Stimulated activated CD8-positive, alpha-beta memory T cell treated with anti-CD3 and anti-CD28 coated beads, Interleukin-7, amount 100 ng/mL, for 24 hours (primary cell): ENCODE measurements at places on chromosomes 7 and 10.

- DNase-seq: no peak
These were observed 55.5 kb upstream of the LOXL4 start for GRCh38 chr10:98323221-98324164.

GRCh38 chr7:145599376-145599775 is 517.2 kb upstream of the CNTNAP2 start:
- DNase-seq: no peak

DNA sequence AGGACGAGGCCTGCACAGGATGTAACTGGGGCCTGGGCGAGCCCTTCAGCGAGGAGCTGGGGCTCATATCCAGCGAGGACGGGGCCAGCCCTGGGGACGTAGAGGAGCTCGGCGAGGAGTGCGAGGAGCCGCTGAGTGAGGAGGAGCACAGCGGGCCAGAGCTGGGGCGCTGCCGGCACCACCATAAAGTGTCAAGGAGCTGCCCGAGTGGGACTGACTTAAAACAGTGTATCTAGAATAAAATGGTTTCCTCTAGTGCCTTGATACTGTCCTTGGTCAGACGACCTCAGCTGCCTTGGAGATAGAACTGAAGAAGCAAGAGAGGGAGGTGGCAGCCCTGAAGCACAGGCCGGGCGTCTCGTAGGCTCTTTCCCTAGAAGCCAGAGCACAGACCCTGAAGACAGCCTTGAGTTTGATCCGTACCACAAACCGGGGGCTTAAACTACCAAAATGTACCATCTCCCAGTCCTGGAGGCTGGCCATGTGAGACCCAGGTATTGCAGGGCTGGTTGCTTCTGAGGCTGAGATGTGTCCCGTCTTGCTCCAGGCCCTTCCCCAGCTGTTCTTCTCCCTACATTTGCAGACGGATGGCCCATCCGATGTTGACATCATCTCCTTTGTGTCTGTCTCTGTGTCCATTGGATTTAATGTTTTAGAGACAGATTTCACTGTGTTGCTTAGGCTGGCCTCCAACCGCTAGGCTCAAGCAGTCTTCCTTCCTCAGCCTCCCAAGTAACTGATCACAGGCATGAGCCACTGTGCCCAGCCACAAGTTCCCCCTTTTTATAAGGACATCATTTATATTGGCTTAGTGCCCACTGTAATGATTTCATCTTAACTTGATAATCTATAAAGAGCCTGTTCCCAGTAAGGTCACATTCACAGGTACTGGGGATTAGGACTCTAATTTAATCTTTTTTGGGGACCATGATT is 35.8 kb downstream of the DNAJB6 start:
- no peak for DNase-seq

DNA sequence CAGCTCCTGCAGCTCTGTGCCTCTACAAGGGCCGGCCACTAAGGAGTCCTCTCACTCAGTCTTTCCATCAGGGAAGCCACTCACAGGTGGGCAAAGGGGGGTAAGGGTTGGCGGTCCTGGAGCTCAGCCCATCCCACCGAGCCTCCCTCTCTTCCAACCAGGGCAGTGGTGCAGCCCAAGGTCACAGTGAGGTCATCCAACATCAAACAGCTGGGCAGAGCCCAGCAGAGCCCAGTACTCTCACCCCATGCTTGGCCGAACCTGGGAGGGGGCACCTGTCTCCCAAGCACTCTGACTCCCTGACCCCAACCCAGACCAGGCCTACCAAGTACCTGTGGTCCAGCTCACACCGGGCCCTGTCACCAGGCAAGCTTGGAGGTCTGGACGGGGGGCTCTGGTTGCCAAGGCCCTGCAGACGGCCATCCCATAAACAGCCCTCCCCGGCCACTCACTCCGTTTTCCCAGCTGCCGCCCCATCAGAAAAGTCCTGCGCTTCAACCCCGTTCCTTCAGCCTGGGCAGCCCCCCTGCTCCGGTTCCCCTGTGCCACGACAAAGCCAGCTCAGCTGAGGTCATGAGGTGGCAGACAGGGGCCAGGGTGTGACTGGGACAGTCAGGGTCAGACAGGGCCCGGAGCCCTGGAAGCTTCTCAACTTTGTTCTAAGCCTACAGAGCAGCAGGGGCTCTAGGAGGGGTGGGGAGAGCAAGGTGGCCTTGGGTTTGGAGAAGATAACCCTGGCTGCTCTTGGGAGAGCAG is 27.5 kb downstream of the PDGFA start:
- DNase-seq: no peak

- DNase-seq: no peak
These were observed 102.2 kb downstream of the GRM8 start for GRCh38 chr7:127150543-127150942.

DNA sequence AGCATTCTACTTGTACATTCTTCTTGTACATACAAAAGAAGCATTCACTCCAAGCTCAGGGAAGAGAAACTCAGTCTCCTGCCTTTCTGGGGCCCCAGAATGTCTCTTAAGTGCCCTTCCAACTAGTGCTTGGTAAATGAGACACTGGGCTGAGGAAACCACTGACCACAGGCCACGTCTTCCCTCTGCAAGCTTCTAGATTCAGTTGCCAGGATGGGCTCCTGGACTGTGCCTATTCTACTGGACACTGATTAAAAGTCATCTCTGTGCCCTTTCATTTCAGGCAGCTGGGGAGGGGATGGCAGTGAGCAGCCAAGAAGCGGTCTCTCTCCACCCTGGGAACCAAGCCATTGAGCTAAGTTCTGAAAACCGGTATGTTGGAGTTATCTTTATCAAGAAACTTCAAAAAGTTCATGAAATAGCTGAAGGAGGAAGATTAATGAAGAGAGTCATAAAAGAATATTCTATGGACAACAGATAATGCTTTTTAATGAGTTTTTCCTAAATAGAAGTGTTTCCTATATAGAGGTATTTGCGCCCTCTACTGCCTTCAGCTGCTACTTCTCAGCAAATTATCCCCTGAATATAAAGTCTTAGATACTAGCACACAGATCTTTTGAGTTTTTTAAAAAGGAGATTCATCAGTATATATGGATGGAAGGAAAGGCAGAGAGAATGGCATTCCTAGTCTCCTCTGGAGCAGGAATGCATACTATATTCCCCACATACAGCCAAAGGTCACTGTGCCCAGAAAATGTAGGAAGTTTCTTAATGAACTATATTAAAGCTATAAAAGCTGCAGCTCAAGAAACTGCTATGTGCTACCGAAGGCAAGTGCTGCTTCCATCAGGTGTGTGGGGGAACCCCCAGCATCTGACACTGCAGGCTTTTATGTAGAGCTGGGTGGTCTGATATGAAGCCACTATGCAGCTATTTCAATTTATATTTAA is 8.4 kb upstream of the IFIT1B start:
- DNase-seq: no peak

DNA sequence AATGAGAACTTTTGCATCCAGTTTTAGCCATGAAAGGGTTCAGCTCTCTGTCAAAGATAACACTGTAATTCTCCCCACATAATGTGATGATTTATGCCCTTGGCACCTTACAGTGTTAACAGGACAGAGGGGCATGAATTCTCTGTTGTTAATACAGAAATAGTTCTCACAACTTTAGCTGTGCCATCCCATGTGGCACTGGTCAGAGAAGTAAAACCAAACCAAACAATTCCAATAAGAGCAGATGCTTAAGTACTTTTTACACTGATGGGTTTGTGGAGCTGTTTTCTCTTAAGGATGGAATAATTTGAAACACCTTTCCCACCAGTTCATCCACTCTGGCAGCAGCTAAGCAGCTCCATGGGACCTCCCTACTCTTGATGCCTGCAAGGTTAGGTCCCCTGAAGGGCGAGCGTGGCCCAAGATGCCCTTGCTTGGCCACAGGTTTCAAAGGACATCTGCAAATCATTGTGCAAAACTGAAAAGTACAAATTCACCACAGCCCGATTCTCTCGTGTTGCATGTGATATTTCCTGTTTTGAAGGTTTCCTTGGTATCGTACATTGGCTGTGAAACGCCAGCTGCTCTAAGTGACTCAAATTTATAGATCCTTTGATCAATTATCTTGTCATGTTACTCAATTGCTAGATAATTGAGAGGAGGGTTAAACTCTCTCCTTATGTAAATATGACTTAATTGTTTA is 82.5 kb upstream of the CREB5 start:
- DNase-seq: no peak

DNA sequence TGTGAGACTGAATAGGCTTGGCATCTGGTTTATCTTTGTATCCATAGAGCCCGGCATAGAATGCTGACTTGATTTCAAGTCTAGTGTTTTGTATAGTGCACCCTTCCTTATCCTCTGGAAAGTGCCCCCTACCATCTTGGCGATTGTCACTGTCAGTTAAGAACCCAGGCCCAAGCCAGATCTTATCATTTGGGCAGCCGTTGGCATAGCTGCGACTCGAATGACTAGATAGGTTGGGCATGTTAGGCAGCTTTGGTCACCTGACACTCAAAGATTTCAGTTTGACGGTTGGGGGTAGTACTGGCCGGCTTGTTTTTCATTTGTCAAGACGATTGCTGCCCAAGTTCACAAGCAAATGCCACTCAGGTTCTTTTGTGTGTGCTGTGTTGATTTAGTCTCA is 6.6 kb downstream of the NIPSNAP2 start:
- DNase-seq: no peak

GRCh38 chr7:108268200-108268820 is 138.1 kb upstream of the LAMB4 start:
- DNase-seq: no peak

DNA sequence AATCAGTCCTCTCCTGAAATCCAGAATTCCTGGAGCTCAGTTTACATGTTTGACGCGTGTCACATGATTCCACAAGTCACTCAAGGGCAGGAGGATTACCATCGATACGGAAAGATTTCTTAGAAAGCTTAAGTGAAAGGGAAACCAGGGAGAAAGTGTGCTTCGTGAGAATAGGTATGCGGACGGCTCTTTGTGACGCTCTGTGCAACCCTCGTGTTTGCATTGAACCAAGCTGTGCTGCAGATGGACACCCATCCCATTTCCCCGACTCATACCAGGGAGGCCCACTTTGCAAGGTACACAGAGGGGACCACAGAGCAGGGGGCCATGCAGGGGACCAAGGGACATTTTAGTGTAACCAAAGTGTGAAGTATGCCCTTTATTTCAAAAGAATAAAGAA is 43.2 kb downstream of the IKZF1 start:
- DNase-seq: no peak

GRCh38 chr10:130500261-130501000 is 364.2 kb downstream of the GLRX3 start:
- no peak for DNase-seq

DNA sequence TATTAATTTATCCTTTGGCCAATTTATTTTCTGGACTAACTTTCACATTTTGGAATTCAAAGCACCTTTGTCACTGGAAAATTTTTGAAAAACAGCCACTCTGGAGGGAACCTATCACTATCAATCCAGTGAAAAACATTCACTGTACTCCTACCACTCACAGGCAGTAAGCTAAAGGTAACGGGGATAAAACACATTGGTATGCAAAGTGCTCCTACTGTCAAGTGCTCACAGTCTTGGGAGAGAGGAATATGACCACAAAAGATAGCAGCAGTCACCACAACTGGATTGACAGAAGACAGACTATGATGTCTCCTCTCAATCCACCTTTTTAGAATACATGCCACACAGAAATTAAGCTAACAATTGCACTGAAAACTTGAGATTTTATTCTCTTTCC is 13.3 kb downstream of the GSAP start:
- DNase-seq: no peak

DNA sequence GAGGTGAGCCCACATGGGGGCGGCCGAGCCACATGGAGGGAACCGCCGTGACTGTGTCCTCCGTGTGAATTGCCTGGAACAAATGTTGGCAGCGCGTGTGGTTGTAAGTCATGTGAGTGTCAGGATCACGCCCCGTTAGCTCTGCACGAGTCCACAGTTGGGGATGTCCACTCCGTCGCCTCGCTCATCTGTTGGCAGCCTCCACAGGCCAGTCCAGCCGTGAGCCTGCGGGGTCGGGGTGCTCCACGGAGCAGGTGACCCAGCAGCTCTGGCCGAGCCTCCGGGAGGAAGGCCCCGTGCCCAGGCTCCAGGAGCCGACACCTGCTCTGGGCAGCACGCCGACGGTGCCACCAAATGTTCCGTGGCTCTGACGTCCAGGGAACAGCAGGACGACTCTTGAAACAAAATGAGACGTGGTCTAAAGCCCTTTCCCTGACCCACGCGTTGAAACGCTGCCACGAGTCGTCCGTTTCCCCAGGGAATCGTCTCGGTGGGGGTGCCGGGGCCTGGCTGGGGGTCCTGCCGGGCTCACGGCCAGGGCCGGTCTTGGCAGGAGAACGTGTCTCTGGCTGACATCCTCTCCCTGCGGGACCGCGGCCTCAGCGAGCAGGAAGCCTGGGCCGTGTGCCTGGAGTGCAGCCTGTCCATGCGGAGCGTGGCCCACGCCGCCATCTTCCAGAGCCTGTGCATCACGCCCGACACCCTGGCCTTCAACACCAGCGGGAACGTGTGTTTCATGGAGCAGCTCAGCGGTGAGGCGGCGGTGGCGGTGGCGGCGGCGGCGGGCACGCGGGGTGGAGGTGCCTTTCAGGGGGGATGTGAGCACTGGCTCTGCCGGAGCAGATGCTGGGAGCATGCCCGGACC is 7.0 kb downstream of the KNDC1 start:
- DNase-seq: no peak

DNA sequence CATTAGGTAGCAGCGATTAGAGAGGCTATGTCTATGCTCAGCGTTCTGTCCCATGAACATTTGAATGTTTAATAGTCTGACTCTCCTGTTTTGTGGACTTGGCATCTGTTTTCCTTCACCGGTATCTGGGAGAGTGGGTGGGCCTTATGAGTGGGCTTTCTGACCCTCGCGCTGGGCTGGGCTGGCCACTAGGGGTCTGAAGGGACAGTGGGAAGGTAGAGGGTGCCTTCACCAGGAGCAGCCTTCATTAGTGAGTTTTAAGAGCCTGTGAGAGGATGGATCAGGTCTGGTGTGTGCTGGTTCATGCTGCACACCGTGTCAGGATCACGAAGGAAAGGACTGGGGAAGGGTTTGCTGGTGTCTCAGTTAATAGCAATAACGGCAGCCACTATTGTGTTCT is 33.4 kb downstream of the DCLRE1A start:
- DNase-seq: no peak

DNA sequence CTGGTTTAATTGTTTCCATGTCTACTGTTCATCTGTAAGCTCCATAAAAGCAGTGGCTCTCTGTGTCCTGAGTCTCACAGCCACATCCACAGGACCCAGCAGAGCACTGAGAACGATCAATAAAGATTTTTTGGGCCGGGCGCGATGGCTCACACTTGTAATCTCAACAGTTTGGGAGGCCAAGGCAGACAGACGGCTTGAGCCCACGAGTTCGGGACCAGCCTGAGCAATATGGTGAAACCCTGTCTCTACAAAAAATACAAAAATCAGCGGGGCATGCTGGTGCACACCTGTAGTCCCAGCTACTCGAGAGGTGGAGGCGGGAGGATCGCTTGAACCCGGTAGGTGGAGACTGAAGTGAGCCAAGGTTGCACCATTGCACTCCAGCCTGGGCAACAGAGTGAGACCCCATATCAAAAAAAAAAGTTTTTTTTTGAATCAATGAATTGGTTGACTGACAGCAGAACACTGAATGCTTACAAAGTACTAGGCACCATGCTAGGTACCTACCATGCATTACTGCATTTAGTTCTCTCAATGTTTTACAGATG is 4.5 kb downstream of the SLC37A3 start:
- no peak for DNase-seq
